SW480 (cell line): ENCODE measurements at places on chromosomes 5 and 9.

DNA sequence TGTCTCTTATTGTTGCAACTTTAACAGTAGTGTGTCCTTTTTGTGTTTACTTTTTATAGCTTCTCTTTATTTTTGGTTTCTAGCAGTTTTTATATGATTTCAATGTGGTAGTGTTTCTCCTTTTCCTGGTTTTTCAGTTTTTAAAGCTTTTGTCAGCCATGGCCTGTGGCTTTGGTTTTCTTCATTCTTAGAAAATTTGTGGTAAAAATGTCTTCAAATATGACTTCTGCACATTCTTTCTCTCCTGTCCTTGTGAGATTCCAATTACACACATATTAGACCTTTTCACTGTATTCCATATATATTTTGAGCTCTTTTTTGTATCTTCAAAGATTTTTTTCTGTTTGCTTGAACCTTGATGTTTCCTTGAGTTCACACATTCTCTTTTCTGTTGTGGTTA is 180.5 kb downstream of the CNTLN start:
- DNase-seq = no peak

DNA sequence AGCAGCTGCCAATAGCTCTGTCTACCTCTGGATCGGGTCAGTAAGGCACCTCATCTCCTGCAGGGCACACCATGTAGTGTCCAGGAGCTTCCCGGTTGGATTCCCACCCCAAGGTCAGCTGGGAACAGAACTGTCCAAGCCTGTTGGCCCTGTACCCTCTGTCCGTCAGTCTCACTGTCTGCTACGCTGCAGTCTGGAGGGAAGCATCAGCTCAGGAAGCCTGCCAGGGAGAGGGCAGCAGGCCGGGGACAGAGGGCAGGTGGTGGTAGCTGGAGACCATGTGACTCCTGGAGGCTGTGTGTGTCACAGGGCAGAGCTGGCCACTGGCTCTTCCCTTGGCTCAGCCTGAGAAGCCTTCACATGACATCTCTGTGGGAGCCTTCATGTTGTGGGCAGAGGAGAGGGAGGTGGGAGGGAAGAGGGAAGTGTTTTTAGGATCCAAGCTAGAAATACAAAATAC is 134.5 kb downstream of the SEC61B start:
- DNase-seq = no peak

DNA sequence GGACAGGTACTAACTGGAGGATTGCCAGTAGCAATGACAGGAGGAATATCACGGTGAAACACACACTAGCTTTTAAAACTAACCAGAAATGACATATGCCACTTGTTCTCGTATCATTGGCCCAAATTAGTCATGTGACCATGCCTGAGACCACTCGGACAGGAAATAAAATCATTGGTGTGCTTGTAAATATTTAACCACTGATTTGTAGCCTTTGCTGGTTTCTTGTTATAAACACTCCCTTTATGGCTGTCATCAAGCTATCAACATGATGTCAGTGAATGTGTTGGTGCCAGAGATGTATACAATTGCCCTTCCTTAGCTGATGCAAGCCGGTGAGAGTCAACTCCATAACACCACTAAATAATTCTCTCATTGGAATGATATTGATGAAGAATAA is 123.7 kb upstream of the ANKH start:
- no peak for DNase-seq

- DNase-seq = no peak
Observed at GRCh38 chr5:96327722-96328121, 105.3 kb downstream of the PCSK1 start.

DNA sequence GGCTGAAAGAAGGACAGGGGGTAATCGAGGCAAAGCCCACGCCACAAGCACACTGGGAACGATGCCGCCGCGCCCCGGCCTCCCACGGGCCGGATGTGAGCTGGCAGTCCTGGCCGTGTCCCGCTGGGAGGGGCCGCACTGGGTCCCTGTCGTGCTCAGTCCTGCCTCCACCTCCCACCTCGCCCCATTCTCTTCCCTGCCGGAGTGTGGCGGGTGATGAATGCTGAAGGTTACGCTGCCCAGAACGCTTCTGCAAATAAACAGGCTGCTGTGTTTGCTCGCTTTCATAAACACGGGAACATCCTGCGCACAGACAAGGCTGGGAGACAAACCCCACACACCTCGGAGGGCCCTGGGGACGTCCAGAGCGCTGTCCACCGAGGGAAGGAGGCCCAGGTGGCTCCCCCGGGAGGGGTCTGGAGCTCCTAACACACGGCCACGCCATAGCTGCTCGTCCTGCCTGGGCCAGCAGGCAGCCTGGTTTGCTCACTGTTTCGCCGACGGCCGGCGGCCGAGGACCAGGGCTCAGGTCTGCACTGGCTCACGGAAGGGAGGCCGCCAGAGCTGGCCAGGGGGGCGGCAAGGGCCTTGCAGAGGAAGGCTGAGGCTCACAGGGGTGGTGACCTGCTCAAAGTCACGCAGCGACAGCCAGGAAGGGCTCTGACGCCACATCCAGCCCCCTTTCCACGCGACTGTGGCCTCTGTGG is 2.3 kb downstream of the DNLZ start:
- no peak for DNase-seq

DNA sequence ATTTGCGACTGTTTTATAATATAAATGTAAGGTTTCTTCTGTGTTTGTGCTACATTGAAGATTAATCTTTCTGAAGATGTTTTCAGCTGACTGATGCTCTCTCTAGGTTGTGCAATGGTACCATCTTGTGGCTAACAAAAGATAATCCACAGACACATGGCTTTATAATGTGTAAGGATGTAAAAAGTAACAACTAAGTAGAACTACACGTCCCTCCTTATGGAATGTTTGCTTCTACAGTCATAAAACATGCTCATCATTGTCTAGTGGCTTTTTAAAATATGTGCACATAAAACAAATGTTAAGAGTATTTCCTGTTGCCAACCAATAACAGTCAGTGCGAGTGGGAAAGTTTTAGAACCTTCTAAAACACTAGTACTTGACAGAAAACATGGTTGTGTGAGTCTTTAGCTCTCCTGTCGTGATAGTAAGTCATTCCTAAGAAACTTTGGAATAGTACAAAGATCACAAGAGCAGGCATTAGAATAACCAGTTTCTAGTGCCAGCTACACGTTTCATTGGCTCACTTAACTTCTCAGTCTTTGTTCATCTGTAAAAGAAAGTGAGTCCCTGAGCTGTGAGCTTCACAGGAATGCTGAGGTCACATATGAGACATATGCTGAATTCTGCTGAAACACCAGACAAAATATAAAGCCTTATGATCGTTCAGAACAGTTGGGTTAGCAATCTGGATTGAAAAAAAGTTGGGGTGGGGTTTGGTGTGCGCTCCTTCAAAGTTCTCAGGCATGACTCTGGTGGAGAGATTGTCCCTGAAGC is 75.7 kb upstream of the GLIS3 start:
- peak; percentile 50 for DNase-seq

- DNase-seq = no peak
Observed at GRCh38 chr9:14098486-14099180, 215.3 kb downstream of the NFIB start.

DNA sequence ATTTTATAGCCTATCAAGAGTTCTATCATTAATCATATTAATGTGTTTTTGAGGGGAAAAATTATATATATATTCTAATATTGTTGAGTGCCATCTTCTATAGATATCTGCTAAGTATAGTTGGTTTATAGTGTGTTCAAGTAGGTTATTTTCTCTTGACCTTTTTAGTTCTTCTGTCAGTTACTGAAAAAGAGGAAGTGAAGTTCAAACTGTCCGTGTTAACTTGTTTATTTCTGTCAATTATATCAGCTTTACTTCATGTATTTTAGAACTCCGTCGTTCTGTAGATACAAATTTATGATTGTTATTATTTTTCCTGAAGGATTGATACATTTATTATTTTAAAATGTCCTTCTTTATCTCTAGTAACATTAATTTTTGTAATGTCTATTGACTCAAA is 1209.1 kb downstream of the CDH12 start:
- no peak for DNase-seq

GRCh38 chr5:39846144-39846543 is 421.4 kb upstream of the DAB2 start:
- no peak for DNase-seq
